Hepatic stellate cell (primary cell): ENCODE measurements at places on chromosomes 4 and X.
A peak's percentile ranks its signal among the peaks of the same experiment; 100 is the strongest.

- peak; percentile 37 for DNase-seq
These were observed 226.9 kb upstream of the HCCS start for GRCh38 chrX:10884246-10884645.

DNA sequence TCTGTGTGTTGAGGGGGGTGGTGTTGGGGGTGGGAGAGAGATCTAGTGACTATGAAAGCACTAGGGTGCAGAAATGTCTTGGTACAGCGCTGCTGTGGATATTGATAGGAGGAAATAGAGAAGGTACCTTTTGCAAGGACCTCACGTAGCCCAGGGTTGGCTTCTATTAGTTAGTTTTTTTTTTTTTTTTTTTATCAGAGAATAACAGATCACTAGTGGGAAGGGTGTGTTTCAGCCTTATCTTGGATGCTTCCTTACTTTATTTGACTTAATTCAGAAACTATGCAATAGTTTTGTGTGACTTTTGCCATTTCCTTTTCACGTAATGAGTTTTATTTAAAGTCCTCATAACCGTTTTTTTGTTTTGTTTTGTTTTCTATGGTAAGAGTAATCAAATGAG, 16.4 kb upstream of the PGRMC2 start:
- DNase-seq, result no peak

DNA sequence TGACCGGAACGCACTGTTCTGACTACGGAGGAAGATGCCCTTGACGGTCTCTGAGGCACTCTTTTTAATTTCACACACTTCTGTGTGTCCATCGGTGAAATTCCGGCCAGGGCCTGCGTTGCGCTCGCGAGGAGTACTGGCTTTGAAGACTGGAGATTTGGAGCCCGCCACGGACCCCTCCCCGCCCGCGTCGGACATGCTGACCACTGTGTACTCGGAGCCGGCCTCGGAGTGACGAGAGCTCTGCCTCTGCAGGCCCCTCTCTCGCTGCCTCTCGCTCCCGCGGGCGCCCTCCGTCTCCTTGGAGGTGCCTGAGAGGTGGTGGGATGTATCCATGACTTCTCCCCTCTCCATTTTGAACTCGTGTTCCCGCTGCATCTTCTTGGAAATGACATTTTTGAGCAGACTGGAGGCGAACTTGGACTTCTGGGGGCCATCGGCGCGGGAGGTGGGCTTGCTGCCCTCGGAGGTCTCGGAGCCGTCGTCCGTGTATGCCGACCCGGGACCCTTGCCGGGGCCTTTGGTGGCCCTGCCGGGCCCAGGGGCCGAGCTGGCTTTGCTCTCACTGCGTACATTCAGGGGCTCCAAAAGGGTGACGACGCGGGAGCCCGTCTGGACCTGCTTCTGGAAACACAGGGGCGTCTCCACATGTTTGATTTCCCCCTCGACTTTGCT, 5.7 kb downstream of the C4orf54 start:
- no peak for DNase-seq

GRCh38 chrX:118352566-118352965, 6.7 kb downstream of the WDR44 start:
- no peak for DNase-seq

DNA sequence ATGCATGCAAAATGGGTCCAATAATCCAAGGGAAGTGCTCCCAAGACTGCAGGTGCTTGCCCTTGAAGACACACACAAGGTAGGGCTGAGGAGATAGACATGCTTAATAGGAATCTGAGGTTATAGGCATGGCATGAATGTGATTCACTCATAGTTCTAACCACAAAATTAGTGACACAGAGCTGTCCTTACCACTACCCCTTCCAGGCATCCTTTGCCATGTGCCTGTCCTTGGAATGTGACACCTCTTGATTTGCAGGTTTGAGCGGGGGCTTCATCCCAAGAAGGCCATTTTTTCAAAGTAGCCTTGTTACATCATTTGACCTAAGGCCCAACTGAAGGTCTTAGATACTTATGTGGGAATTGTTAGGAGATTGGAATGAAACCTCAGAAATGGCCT, 112.5 kb downstream of the CCNG2 start:
- DNase-seq, result no peak

- DNase-seq, result no peak
These were observed 271.2 kb upstream of the TENM3 start for GRCh38 chr4:181971973-181972372.

- DNase-seq, result no peak
These were observed 75.7 kb downstream of the RBM47 start for GRCh38 chr4:40553995-40554394.

DNA sequence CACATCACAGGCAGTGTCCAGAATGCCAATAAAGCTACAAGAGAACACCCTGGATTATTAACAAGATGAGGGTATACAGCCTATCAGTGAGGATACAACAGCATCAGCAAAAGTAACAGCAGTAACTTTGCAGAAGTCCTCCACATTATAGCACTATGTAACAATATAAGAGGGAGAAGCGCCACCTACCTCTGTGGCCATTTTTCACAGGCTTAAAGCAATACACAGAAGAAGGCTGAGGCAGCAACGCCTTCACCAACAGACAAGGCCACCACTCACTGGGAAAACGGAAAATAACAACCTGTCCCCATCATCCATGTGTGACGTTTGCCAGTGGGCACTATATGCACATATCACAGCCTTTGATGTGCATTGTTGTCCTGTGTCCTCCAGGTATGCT, 12.5 kb downstream of the RTL8B start:
- no peak for DNase-seq

DNA sequence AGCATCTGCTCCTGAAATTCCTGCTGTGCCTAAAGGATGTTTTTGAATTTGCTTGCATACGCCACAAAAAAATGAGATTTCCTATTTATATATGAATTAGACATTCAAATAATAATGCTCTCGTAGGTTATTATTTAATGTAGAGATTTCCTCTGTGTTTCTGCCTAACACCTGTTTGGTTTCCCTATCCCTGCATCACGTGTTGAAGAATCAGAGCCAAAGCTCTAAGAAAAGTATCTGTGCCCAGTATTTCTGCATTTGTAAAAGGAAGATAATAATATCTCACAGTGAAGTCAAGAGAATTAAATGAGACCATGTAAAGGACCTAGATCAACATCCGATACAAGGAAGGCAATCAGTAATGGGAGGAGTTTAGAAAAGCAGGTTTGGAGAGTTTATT, 179.5 kb downstream of the HNRNPD start:
- DNase-seq, result no peak

DNA sequence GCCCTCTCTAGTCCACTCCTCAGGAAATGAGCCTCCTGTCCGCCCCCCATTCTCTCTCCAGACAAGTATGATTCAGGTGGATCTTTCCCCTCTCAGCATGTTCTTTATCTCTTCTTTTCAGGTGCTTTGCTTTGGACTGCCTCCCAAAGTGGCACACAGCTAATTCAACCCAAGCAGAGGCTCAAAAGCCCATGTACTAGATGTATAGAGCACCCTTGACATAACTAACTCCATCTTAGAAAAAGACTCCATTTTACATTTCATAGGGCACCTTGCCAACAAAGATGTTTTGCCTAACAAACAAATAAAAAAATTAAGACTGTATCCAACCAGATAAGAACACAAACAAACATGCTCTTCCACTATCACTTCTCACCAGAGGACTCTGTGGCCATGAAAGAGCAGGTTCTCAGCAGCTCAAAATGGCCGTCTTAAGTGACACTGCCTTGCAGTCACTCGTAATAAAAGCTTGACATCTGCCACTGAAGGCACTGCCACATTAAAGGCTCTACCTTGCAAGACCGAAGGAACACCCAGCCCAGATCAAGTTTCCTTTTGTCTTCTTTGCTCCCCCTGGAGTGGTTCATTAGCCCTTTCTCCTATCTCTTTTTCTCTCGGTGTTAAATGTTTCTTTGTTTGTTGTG, 84.9 kb upstream of the TAB3 start:
- no peak for DNase-seq

DNA sequence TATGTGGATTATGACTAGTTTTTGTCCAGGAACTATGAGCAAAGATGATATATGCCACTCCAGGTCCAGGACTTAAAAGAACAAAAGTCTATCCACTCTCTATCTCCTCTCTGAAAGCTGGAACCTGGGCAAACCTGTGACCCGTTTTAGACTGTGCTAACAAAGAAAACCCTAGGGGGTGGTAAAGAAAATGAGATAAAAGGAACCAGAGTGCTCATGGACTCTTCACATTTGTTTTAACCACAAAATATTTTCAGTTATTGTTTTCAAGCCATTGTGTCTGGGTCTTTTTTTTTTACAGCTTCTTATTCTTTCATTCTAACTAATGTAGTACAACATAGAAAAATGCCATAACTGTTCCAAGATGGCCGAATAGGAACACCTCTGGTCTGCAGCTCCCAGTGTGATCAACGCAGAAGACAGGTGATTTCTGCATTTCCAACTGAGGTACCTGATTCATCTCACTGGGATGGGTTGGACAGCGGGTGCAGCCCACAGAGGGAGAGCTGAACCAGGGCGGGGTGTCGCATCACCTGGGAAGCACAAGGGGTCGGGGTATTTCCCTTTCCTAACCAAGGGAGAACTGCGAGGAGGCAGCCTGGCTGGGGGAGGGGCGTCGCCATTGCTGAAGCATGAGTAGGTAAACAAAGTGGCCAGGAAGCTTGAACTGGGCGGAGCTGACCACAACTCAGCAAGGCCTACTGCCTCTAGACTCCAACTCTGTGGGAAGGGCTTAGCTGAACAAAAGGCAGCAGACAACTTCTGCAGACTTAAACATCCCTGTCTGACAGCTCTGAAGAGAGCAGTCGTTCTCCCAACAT, 45.1 kb downstream of the CHM start:
- DNase-seq, result no peak

DNA sequence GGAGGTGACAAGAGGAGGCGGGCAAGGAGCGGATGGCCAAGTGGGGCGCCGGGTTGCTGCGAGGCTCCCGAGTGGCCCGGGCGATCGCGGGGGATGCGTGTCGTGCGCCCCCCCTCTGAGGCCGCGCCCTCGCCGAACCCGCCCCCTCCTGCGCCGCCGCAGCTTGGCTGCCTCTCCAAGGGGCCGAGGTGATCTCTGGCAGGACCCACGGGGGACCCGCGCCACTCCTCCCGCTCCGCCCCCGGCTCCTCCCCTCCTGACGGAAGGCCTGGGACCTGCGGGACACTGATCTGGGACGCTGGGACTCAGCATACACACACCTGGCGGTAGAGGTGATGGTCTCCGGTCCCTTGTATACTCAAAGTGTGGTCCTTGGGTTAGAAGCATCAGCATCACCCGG, 21.9 kb upstream of the FAM47C start:
- no peak for DNase-seq

DNA sequence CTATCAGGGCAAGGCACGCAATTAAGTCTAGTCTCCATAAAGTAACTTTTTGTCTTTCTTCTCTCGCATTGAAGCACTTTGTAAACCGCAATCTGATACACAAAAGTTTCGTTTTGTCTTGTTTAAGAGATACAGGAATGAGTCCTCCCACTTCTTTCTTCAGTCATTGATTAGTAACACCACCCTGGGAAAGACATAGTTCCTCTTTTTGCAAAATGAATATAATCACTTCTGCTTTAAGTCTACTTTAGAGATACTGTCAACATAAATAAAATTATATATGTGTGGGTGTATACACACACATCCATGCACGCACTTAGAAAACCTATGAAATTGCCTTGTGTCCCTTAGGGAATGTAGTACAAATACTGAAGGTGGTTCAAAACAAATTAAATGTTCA, 11.7 kb downstream of the COQ2 start:
- no peak for DNase-seq

GRCh38 chr4:119725688-119726330, 97.2 kb upstream of the PDE5A start:
- DNase-seq, result no peak

DNA sequence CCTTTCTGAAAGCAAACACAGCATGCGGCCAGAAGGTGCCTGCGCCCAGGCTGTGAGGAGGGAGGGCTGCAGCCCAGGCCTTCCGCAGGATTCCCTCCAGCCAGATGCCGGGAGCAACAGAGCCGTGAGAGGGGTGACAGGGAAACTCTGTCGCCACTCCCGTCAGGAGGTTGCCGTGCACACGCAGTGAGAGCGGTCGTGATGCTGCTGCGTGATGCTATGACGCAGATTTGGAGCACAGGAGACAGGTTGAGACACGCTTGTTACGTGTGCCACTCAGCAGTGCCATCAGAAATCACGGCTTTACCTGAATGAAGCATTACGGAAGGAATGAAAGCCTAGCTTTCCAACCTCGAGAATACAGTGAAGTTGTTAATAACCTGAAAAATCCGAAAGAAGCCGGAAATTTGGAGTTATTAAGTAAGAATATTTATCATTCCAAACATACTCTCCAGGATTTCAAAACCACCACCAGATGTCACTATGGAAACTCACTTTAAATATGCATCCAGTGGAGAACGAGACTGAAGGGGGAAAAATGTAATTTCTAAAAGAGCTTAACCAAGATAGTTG, 54.4 kb downstream of the FAT1 start:
- peak; percentile 51 for DNase-seq

DNA sequence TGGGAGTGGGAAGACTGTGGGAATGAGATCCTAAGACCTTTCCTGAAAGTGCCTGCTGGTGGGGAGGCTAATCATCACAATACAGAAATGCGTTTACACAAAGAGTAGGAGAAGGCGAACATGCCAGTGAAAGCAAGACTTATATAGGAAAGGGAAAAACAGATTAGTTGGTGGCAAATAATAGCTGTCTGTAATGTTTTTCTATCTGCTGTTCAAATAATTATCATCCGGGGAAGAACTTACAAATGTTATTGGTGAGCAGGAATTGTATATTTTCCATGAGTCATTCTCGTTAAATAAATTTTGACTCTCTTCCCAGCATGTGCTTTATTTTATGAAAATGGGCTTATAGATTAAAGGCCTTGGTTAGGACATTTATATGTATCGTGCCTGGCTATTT, 196.5 kb downstream of the ARHGAP10 start:
- peak; percentile 15 for DNase-seq

DNA sequence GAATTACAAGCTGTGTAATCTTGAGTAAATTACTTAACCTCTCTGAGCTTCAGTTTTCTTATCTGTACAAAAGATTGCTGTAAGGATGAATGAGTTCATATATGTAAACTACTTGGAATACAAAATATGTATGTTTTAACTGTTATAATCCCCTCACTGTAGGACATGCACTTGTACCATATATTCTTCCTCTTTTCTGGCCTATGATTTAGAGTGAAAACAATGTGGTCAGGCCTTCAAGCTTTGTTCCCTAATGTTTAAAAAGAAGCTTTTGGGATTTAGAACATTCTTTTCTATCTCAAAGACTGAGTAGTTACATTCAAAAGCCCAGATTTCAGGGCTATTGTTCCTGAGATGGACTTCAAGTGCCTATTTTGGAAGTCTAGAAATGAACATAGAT, 26.7 kb upstream of the GPRIN3 start:
- DNase-seq, result no peak

DNA sequence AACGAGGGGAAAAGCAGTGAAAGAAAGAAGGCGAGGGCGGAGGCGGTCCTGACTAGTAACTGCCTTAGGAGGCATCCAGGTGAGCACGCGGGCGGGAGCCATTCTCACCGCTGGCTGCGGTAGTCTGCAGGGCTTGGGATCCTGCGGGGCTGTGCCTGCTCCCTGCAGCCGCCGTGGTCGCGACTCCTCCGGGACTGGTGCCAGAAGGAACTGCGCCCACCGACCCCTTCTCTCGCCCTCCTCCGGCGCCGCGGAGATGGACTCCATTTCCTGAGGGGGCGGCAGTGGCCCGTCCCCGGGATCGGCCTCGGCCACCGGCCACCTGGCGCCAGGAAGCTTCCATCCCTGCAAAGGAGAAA, 543 bp downstream of the NFXL1 start:
- DNase-seq, result peak; percentile 11

- no peak for DNase-seq
These were observed 13.9 kb downstream of the TXK start for GRCh38 chr4:48120132-48120531.
